Chondrocyte (in vitro differentiated cells): ENCODE measurements at places on chromosomes 4 and X. TPM values are rescaled to one million over a fixed set of nuclear protein-coding genes. Genes with fewer than 3 reads are reported as not detected.
A peak's percentile ranks its signal among the peaks of the same experiment; 100 is the strongest.

DNA sequence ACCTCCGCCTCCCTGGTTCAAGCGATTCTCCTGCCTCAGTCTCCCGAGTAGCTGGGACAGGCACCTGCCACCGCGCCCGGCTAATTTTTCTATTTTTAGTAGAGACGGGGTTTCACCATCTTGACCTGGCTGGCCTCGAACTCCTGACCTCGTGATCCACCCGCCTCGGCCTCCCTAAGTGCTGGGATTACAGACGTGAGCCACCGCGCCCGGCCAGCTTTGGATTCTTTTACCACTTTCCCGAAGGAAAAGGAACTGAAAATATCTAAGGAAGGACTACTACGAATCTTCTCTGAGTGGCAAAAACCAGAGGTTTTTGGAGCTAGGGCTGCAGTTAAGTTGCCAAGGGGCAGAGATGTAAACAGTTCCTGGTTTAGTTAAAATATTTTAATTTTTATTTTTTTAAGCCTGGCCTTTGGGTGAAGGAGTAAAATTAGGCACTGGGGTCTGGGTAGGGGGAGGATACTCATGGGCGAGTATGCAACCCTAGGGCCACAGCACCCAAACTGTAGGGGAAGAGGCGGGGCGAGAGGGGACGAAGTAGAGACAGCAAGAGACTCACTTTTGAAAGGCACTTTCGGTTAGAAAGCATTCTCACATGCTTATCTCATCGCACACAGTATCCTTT is 525 bp upstream of the CISD2 start:
- DNase-seq, result no peak

The OSTC gene
- total RNA-seq, result 272 to 365 TPM (median 279 TPM) in 3 replicates

GRCh38 chr4:44985152-44985551 is 258.8 kb upstream of the GNPDA2 start:
- DNase-seq, result no peak

The JADE3 gene
- 8.2 to 11.7 TPM (median 10.6 TPM) in 3 replicates for total RNA-seq

DNA sequence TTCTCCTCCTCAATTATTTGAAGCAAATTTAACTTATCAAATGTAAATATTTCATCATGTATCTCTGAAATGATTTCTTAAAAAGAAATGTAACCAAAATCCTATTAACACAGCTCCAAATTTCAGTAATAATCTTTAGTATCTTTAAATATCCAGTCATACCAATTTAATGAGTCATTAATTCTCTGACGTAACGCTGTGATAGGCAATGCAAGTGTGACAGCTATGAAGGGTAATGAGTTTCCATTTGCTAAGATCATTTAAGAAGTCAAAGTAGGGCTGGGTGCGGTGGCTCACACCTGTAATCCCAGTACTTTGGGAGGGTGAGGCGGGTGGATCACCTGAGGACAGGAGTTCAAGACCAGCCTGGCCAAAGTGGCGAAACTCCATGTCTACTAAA is 15.6 kb downstream of the RPS3A start:
- DNase-seq, result no peak

The GPR82 gene
- not detected in 3 replicates for total RNA-seq

The ZNF827 gene
- 23.8 to 40.9 TPM (median 27.6 TPM) in 3 replicates for total RNA-seq

DNA sequence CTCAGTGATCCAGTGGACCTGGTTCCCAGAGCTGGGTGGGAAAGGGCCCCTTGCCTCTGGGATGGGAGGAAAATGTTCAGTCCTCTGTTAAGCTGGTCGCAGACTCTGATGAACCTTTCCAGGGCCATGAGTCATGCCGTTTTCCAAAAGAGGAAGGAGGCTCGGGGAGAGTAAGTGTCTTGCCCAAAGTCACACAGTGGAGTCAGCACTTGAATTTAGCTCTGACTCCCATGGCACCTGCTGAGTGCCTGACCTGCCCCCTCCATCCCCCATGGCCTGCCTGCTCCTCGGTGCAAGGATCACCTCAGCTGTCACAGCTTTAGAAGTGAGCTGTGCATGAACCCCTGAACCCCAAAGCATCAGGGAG is 14.0 kb upstream of the KIAA0232 start:
- DNase-seq, result no peak

GRCh38 chr4:141576585-141577110 is 59.7 kb upstream of the IL15 start:
- no peak for DNase-seq

- DNase-seq, result no peak
These were observed 275.8 kb upstream of the CPEB2 start for GRCh38 chr4:14726441-14726840.

DNA sequence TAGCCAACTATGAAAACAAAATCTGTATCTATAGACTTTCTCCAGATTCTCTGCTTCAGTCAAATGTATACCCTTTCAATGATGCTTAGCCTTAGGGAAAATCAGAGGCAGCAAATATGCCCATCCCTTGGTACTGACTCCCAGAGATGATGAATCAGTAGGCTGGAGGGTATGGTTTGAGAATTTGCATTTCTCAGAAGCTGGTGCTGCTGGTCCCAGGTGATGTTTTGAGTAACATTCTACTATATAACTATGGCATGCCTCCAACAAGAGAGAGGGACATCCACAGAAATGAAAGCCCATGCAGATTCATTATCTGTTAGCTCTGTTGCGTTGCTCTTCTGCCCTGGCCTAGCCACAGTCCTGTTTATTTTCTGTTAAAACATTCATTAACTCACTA is 13.6 kb downstream of the TNIP3 start:
- DNase-seq, result no peak

The MAGEB10 gene
- not detected in 3 replicates for total RNA-seq

GRCh38 chrX:2608638-2609430 is 82.3 kb upstream of the CD99 start:
- DNase-seq, result no peak

GRCh38 chr4:152972821-152973628 is 36.9 kb downstream of the FHDC1 start:
- no peak for DNase-seq

The CTSO gene
- 7.2 to 13.9 TPM (median 7.5 TPM) in 3 replicates for total RNA-seq

DNA sequence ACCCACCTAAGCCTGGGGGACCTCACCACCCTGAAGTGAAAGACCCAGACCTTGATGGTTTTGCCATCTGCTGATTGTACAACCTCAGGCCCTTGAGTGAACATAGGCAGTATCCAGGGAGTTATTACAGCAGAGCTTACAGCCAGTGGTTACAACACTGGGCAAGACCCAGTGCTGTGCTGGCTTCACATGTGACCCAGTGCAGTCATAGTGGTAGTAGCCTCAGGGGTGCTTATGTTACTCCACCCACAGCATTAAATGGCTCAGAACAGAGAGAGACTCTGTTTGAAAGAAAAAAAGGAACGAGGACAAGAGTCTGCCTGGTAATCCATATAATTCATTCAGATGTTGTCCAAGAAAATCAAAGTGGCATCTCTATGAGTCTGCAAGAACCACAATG is 45.2 kb upstream of the DACH2 start:
- no peak for DNase-seq

GRCh38 chrX:119399772-119400101 is 601 bp downstream of the SLC25A43 start:
- no peak for DNase-seq

The ADH1B gene
- total RNA-seq, result 0.31 to 1.2 TPM (median 0.69 TPM) in 3 replicates

DNA sequence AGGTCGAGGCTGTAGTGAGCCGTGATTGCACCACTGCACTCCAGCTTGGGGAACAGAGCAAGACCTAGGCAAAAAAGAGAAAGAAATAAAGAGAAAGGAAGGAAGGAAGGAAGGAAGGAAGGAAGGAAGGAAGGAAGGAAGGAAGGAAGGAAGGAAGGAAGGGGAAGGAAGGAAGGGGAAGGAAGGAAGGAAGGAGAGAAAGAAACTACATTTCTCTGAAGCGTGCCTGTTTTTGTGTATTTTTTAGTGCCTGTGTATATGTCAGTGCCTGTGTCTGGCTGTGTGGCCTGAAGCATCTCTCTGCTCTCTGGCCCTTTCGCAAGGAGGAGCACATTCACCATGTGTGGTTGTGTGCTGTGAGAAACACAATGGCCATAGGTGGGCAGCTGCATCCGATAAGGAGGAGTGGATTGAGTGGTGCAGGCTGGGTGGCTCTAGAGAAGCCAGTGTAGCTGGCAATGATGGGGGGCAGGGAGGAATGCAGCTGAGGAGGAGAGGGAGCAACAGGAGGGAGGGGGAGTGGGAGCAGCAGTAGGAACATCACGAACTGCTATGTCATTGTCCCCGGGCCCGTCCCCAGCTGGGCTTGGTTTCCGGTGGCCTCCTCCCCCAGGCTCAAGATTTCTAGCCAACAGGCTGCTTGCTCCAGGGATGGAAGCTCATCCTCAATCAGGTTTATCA is 11.4 kb downstream of the SYN1 start:
- DNase-seq, result no peak

DNA sequence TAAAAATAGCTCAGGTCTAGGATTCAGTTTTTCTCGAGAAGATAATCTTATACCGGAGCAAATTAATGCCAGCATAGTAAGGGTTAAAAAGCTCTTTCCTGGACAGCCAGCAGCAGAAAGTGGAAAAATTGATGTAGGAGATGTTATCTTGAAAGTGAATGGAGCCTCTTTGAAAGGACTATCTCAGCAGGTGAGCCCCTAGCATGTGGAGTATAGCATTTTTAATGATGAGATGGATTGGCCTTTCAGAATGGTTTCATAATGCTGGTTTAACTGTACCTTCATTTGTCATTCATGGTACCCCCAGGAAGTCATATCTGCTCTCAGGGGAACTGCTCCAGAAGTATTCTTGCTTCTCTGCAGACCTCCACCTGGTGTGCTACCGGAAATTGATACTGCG is 79.4 kb downstream of the SLC10A6 start:
- DNase-seq, result no peak

DNA sequence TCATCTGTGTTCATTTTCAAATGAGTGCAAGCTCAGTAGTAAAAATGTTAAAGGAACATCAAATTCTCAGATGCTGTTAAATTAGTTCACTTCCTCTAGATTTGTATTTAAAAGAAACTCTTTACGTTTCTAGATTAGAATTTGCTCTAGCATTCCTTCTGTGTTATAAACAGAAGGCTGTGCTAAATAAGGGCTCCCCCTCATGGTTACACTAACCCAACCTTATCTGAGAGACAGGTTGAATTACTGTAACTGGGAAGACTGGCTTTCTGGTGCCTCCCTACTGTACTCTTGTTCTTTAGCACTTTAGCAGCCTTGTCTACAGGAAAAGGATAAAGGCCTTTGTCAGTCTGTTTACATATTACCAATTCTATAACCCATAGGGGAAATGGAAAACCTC is 56.8 kb downstream of the RXFP1 start:
- DNase-seq, result no peak

- peak; percentile 63 for DNase-seq
These were observed 52.0 kb downstream of the HMX1 start for GRCh38 chr4:8819473-8820177.

The SUPT20HL2 gene
- total RNA-seq, result not detected in 3 replicates
